ENCODE measurements at places on chromosomes 4 and X.

GRCh38 chr4:139559687-139560086 is 3.7 kb upstream of the SETD7 start:
- DNase-seq, result no peak

DNA sequence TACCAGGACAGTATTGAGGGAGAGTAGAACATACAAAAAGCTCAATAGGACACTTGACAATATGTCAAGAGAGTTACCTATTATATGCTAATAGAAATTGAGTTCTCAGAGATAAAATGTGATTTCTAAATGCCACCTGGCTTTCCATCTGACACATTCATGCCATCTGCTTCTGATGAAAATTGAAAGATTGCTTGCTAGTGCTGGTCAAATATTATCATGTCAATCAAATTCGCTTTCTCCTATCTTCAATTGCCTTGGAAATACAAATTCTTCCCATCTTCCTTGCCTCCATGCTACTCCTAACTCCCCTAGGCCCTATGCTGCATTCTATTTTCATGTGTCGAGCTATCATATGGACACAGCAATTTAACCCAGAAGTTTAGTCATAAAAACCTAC is 1076.9 kb downstream of the ARAP2 start:
- DNase-seq, result no peak

DNA sequence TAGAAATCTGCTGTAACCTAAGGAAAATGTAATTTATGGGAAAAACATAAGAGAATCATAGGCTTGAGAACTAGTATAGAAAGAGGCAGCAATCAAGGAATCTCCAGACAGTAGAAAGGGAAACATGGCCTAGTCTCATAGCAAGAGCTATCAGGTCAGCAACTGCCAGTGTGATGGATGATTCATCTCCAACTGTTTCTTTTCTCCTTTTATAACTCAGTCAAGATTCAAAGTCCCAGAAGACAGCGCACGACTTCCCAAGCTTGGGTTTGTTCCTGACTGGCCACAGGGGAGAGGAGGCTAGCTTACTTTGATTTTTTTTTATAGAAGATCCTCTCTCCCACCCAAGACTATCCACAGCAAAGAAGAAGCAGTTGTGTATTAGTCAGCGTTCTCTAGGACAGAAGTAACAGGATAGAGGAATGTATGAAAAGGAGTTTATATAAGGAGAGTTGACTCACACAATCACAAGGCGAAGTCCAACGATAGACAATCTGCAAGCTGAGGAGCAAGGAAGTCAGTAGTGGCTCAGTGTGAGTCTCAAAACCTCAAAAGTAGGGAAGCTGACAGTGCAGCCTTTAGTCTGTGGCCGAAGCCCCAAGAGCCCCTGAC is 181.5 kb downstream of the GC start:
- DNase-seq, result no peak

- no peak for DNase-seq
These were observed 43.3 kb downstream of the FGFBP1 start for GRCh38 chr4:15894921-15895916.

GRCh38 chr4:14196131-14196530 is 568.6 kb upstream of the BOD1L1 start:
- no peak for DNase-seq

DNA sequence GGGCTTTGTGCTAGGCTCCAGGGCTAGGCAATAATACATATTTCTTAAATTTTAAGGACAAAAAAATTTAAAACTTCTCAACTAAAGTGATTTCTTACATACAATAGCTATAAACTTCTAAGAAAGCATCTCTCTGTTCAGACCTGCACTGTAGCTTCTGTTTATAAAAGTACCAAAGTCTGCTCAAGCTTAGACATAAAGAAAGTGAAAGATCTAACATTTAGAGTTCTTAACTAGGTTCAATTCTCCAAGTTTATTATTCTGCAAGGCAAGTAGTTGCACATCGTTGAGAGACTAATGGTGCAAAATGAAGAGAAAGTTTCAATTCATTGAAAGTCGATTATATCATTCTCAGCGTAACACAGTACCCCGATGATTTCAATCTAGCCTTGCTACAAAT is 857.4 kb upstream of the HTR2C start:
- DNase-seq, result no peak

GRCh38 chrX:39814391-39814790 is 283.4 kb downstream of the BCOR start:
- DNase-seq, result peak; percentile 11

DNA sequence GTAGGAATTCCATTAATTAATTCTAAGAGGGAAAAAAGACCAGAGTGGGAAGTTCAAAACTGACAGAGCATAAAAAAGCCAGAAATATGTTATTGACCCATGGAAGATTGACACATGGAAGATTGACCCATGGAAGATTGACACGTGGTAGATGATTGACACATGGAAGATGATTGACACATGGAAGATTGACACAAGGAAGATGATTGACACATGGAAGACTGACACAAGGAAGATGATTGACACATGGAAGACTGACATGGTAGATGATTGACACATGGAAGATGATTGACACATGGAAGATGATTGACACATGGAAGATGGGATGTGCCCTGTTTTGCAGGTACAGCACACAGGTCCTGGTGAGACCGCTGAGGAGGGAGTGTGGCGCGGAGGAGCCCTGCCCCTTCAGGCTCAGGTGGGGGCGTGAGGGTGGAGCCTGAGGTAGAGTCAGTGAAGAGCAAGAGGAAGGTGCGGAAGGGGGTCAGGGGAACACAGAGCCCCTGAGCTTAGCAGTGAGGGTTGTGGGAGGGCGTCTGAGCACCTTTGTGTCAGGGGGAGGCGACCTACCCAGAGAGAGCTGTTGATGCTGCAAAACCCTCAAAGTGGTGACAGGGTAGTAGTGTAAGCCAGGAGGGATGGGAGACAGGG is 15.8 kb upstream of the PDE6B start:
- DNase-seq, result no peak

- no peak for DNase-seq
These were observed 85.3 kb downstream of the HCCS start for GRCh38 chrX:11196476-11196875.

- no peak for DNase-seq
These were observed 34.6 kb upstream of the DCAF8L2 start for GRCh38 chrX:27555514-27555913.

DNA sequence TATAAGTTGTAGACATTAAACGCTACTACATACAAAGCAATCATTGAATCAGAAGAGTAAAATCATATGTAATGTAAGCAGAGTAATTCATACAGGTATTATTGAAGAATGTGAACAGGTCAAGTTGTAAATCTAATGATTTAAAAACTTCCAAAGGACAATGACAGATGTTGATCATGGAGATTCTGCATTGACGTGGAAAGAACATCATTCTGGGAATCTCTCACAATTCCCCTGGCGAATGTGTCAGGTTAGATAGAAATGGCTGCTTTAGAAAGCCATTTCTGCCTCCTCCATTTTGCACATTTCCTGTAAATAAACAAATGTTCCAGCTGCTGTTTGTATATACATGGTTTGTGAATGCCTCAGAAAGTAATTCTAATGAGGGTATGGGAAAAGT is 719.4 kb downstream of the ADGRL3 start:
- DNase-seq, result no peak

DNA sequence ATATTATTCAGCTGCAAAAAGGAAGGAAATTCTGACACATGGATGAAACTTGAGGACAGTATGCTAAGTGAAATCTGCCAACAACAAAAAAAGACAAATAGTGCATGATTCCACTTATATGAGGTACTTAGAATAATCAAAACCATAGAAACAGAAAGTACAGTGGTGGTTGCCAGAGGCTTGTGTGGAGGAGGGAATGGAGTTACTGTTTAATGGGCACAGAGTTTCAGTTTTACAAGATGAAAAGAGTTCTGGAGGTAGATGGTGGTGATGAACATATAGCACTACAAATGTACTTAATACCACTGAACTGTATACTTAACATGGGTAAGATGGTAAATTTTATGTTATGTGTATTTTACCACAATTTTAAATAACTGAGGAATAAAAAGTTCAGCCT is 212.0 kb upstream of the KLF3 start:
- DNase-seq, result no peak

DNA sequence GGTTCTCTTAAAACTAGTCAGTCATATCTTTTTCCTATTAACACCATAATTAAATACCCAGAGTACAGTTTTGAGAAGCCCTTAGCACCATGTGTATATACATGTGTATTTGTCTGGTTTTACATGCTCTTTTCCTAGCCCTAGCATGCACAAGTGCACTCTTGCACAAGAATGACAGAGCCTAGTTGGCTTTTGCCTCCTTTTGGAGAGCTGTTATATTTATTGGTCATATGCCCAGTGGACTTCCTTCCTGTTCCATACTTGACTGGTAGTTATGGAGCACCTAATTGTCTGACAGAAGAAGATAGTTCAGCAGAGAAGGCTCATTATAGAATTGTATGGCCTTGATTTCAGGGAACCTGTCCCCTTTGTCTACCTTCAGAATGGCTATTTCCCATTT is 155.6 kb downstream of the ARX start:
- no peak for DNase-seq

- DNase-seq, result no peak
These were observed 74.7 kb downstream of the HCCS start for GRCh38 chrX:11185861-11186260.

GRCh38 chr4:72463724-72464123 is 105.3 kb downstream of the ADAMTS3 start:
- DNase-seq, result no peak

DNA sequence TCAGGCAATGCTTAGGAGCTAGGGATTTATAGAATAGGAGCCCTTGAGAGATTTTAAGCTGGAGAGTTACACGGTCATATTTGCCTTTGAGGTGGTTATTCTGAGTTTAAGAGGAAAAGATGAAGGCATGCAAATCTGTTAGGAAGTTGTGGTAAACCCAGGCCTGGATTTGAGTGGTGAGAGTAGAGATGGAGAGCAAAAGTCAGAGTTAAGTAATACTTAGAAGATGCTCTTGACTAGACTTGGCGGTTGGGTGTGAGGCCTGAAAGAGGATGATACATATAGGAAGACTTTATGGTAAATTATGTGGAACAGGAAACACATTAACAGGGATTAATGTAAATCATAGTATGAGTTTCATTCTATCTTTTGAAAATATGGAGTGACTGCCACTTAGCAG is 136.0 kb upstream of the ARX start:
- no peak for DNase-seq

DNA sequence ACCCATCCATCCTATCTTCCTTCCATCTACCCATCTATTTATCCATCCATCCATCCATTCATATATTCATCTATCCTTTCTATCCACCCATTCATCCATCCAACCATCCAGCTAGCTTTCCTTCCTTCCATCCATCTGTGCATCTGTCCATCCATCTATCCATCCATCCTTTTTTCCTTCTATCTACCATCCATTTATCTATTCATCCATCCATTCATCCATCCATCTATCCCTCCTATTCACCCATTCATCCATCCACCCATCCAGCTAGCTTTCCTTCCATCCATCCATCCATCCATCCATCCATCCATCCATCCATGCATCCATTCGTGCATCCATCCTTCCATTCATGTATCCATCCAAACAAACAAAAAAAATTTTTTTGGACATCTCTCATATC is 118.8 kb downstream of the PSAPL1 start:
- DNase-seq, result no peak

DNA sequence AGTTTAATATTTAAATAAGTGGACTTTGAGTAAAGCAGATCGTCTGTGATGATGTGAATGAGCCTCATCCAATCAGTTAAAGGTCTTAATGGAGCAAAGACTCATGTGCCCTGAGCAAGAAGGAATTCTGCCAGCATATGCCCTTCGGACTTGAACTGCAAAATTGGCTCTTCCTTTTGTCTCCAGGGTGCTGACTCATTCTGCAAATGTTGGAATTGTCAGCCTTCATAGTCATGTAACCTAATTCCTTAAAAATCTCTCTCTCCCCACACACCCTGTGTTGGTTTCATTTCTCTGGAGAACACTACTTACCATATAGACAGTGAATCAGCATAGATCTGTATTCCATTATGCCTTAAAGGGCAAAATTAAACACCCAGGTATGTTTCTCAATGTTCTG is 609.8 kb upstream of the GALNTL6 start:
- DNase-seq, result no peak

DNA sequence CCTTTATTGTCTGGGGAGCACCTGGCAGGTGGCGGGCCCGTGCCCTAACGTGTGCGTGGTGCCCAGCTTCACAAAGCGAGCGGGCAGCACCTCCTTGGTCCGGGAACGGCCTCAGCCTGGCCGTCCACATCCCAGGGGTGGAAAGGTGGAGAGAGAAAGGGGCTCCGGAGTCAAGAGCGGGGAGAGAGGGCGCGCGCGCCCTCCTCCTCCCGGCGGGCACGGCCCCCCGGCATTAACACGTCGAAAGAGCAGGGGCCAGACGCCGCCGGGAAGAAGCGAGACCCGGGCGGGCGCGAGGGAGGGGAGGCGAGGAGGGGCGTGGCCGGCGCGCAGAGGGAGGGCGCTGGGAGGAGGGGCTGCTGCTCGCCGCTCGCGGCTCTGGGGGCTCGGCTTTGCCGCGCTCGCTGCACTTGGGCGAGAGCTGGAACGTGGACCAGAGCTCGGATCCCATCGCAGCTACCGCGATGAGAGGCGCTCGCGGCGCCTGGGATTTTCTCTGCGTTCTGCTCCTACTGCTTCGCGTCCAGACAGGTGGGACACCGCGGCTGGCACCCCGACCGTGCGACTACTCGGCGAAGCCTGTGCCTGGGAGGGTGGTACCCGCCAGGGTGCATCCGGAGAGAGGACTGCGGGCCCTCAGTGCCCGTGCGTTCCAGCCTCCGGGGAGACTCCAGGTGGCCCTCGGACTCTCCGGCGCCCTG is at the start of gene KIT:
KIT (plus strand) TSS at position 407 of the 701 bp plus-strand sequence; CDS start at position 465, 58 bp downstream.
- no peak for DNase-seq

DNA sequence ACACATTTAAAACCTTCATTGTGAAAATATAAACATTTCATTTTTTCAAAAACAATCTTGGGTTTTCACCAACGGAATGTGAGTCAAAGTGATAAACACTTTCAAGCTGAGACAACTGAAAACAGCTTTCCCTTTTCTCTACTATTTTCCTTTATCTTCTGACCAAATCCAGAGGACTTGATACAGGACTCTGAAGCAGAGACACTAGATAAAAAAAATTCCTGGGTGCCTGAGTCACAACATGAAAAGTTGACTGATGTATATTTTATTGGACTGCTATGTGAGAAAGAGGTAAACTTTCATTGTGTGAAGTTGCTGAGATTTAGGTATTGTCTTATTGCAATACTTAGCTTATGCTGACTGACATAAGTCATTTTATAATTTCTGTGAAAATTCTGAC is 411.2 kb downstream of the SPOCK3 start:
- no peak for DNase-seq

- DNase-seq, result no peak
These were observed 36.2 kb downstream of the CTBP1 start for GRCh38 chr4:1212546-1213335.

Data from stimulated activated CD4-positive, alpha-beta T cell treated with anti-CD3 and anti-CD28 coated beads, TNF-alpha, amount 100 ng/mL, for 4 hours (primary cell).